ENCODE measurements at places on chromosomes 2 and 18. TPM values are rescaled to one million over a fixed set of nuclear protein-coding genes. Genes with fewer than 3 reads are reported as not detected.

FEV gene
- not detected for total RNA-seq

HRH4 gene
- total RNA-seq, result 0.26 TPM

RBM44 gene
- 2.4 TPM for total RNA-seq

KIAA1328 gene
- 34.6 TPM for total RNA-seq

PROKR1 gene
- total RNA-seq, result 0.69 TPM

INSIG2 gene
- 32.3 TPM for total RNA-seq

SLC38A11 gene
- 0.85 TPM for total RNA-seq

FTCDNL1 gene
- 0.85 TPM for total RNA-seq

GALNT3 gene
- 14.0 TPM for total RNA-seq

SULT6B1 gene
- total RNA-seq, result not detected

GRCh38 chr2:63875131-63875527 lies 33.4 kb downstream of the UGP2 start:
- no peak for DNase-seq

DNA sequence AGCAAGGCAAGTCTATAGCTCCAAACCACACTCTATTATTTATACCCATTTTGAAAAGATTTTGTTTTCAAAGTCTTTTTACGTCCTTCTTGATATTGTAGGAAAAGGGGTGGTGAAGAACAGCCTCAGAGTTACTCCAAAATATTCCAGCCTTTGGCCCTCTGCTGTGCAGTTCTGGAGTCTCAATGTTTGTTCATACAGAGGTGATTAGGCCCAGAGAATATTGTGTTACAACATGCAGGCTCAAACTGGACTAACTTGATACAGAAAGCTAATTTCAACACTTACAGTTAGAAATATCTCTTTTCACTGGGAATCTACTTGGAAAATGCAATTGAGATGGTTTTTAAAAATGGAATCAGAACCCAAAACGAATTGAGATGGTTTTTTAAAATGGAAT lies 40.4 kb upstream of the SLC25A52 start:
- DNase-seq, result peak; percentile 7

GRCh38 chr2:151569167-151569566 lies 159.5 kb downstream of the RIF1 start:
- no peak for DNase-seq

GRCh38 chr2:219277703-219278654 lies 1.2 kb upstream of the DNAJB2 start:
- DNase-seq, result peak; percentile 63

- DNase-seq, result no peak
These were observed 90.3 kb downstream of the OLA1 start for GRCh38 chr2:174158003-174158402.

DNA sequence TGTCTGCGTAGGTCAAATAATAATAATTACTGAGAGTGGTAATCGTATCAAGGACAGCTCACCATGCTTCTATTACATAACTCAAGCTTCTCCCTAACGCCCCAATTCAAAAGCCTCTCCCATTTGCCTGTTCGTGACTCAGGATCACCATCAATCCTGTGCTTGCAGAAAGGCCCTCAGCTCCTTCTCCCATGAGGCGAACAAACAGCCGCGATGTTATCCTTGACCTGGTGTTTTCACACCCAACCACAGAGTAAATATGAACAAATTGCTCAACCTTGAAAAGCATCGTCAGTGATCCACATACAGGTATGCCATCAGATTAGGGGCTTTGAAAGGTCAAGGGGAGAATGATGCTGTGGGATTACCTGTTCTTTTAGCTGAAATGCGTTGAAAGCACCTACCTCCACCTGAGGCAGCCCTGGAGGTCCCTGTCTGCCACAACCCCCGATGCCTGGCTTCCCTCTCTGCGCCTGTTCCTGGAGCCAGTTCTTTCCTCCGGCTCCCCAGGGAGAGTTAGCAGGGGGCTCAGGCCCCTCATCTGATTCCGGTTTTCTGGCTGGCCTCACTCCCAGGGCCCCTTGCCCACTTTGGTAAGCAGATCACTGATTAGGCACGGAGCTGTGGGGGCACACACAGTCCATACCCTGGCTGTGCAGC lies 39.1 kb upstream of the ODC1 start:
- DNase-seq, result no peak

DNA sequence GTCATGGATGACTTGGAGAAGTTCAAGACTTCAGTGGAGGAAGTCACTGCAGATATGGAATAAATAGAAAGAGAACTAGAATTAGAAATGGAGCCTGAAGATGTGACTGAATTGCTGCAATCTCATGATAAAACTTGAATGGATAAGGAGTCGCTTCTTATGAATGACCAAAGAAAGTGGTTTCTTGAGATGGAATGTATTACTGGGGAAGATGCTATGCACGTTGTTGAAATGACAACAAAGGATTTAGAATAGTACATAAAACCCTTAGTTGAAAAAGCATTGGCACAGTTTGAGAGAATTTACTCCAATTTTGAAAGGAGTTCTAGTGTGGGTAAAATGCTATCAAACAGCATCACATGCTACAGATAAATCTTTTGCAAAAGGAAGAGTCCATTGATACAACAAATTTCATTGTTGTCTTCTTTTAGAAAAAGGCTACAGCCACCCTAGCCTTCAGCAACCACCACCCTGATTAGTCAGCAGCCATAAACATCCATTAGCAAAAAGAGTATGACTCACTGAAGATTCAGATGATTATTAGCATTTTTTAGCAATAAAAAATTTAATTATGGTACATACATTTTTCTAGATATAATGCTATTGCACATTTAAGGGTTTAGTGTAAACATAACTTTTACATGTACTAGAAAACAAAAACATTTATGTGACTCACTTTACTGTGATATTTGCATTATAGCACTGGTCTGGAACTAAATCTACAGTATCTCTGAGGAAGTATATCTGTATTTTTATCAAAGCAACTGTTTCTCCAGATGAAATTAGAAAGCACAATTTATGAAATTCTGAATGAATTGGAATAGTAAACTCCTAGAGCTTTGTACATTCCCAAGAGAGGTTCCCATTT lies 110.5 kb upstream of the TACR1 start:
- DNase-seq, result no peak

GRCh38 chr2:5695654-5696403 lies 3.6 kb downstream of the SOX11 start:
- DNase-seq, result no peak

- DNase-seq, result no peak
These were observed 520 bp downstream of the GLS start for GRCh38 chr2:190881084-190881597.

DNA sequence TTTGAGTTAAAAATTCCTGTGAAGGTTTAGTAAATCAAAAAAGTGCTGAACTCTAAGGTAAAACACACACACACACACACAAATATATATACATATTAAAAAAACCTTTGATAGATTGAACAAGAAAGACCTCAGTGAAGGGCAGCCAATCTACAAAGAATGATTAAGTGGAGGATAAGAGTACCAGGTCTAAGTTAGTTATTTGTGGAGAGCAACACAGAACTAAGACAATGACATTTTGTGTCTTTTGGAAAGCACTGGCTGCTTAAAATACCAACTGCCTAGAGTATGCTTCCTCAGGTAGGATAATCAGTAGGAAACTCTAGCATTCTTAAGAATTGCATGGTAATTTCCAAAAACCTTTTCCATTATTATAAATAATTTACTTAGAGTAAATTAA lies 481.4 kb upstream of the SYT4 start:
- no peak for DNase-seq

DNA sequence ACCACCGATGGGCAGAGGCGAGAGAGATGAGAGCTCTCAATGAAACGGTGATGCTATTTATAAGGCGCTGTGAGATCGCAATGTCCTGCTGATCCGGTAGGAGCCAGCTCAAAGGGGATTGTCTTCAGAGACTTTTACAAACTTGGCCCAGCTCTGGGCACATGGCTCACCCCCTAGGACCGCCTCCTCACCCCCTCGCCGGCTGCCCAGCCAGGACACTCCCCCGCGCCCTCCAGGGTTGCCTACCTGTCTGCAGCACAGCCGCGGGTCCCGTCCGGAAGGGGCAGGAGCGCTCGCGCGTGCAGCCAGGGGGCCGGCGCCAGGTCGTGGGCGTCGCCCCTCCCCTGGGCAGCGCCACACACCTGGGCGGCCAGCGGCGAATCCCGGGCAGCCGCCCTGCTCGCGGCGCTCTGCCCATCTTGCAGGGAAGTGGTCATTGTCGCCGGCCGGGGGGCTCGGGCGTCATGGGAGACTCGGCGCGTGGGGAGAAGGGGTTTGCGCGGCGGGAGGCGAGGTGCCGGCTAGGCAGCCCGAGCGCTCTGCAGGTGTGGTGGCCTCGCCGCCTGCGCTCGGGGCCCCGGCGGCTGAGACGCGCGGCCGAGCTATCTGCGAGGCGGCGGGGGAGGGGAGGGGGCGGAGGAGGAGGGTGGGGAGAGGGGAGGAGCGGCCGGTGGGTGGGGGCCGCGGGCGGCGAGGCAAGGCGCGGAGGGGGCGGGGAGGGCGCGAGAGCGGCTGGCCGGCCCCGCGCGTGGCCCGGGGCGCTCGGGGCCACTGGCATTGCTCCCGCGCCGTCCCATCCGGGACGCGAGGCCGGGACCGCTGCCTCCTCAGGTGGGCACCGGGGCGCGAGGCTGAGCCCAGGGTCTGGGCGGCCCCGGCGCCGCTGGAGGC lies at the start of gene GRB14:
Gene GRB14, minus strand, starts transcription at position 610 of the 891 bp plus-strand sequence. Its CDS starts 173 bp downstream, at position 437.
- no peak for DNase-seq

GRCh38 chr2:26564121-26564644 lies 77.0 kb downstream of the CIB4 start:
- no peak for DNase-seq

- DNase-seq, result no peak
These were observed 90.8 kb downstream of the CCBE1 start for GRCh38 chr18:59606193-59607077.

- no peak for DNase-seq
These were observed 407.8 kb downstream of the CDH2 start for GRCh38 chr18:27769152-27769551.

DNA sequence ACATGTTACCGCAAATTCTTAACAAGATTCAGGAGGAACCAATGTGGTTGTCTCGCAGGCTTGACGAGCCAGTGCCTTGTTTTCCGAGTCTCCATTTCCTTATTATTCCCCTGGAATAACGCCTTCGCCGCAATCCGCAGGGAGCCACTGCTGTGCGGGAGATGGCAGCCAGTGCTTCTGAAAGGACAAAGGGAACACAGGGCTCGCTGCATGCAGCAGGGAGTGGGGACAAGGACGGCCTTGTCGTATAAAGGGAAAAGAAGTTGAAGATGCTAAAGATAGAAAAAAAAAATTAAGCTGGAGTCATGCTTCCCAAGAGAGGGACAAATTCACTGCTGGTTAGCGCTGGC lies 221.4 kb downstream of the NDUFA10 start:
- DNase-seq, result no peak

GRCh38 chr2:45908316-45909170 lies 257.1 kb downstream of the PRKCE start:
- DNase-seq, result no peak

- DNase-seq, result no peak
These were observed 327.0 kb downstream of the NR4A2 start for GRCh38 chr2:156005531-156005930.

DNA sequence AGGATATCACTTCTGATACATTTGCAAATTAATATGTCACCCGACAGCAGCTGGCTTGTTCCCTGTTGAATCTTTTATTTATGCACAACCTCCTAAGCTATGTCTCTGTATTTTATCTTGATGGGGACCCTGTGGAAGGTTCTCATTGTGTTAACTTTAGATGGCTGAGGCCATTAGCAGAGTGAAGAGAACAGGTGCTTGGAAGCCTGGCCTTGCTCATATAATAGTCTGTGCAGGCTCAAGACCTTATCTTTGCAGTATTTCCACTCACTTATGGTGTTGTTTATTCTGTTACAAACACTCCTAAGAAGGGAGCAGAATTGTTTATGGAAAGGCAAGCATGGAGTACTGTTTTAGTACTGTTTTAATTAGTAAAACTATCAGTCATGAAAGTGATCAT lies 107.6 kb downstream of the SETBP1 start:
- no peak for DNase-seq

DNA sequence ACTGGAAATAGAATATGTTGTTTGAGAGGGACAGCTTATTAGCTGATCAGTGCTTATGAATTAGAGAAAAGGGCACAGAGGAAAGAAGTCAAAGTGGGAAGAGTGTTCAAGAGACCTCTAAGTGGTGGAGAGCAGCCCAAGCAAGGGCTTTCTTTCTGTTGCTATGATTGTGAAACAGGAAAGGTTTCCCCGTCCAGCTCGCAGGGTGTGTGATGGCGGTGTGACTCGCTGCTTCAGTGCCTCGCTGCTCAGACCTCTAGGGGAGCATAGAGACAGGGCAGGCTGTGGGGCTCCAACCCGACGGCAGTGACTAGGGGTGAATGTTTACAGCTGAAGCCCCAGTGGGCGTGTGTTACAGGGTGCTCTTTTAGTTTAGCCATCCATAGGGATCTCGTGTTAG lies 166.5 kb upstream of the COPS8 start:
- DNase-seq, result no peak
